ENCODE measurements at places on chromosomes 7 and 10.

GRCh38 chr10:88555190-88555908 is 27.8 kb downstream of the RNLS start:
- DNase-seq = no peak

DNA sequence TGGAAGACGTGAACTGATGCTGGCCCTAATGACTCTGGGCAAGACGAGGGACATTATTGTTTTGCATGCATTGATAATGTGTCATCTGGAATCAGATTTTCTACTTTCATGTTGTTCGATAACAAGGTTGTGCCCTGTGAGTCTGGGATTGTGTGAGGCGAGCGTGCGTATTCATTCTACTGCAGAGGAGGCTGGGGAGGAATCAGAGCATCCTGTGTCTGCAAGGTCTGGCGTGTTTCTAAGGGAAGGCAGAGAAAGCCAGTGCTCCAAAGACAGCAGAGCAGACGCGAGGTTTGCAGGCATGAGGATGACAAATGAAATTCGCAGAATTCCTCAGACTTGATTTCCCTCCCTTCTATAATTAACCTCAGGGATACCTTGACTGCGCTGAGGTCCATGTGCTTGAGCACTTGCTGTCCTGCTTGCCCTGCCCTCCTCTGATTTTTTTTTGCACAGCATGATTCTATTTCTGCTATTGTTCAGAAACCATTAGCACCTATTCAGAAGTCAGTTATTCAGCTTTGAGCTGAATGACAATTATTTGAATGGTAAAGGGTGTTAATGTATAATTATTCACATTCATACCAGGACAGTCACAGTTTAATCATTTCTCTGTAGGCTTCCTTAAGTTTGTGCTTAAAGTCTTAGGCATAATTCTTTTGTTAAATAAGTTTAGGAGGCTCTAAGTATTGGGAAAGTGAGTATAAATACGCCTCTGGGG is 233.6 kb downstream of the EBF3 start:
- no peak for DNase-seq

DNA sequence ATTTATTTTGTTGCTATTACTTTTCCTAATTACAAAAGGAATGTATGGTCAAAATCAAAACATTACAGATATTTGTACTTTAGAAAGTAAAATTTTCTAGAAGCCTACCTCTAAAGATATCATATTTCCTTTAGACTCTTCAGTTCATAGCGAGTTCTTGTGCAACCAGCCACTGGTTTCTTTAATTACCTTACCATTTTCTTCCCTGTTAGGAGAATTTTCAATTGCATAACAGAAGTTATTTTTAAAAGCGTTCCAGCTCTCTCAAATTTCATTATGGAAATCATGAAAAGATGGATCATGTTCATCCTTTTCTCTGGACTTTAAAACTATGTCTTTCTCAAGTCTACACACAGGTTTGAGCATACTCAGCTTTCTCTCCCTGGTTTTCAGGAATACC is 5.0 kb upstream of the TRUB1 start:
- DNase-seq = no peak

GRCh38 chr10:94443549-94443948 is 41.2 kb downstream of the TBC1D12 start:
- DNase-seq = no peak

GRCh38 chr10:114917927-114918672 is 19.9 kb upstream of the TRUB1 start:
- DNase-seq = no peak

DNA sequence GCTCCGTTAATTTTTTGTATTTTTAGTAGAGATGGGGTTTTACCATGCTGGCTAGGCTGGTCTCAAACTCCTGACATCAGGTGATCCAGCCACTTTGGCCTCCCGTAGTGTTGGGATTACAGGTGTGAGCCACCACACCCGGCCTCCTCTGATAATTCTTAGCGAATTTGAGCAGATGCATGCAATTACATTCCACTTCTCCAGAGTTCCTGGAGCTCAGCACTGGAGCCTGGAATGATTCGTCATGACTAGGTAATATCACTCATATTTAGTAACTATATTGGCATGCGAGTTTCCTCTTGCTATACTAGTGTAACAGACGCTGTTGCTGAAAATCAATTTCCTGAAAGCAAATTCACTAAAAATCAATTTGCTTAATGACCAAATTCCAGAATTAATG is 86.8 kb downstream of the MKX start:
- DNase-seq = no peak

DNA sequence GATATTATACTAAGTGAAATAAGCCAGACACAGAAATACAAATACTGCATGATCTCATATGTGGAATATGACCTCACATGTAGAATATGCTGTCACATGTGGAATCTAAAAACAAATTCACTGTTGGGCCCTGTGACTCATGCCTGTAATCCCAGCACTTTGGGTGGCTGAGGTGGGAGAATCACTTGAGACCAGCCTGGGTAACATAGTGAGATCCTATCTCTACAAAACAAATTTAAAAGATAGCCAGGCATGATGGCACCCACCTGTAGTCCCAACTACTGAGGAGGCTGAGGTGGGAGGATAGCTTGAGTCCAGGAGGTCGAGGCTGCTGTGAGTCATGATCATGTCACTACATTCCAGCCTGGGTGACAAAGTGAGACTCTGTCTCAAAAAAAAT is 160.3 kb downstream of the PTEN start:
- no peak for DNase-seq

- no peak for DNase-seq
Observed at GRCh38 chr7:36154255-36155212, 1.5 kb downstream of the EEPD1 start.

All from CD4-positive, alpha-beta T cell treated with Interleukin-4 for 1 hour (primary cell).